Frontal cortex (tissue), 4 donors: ENCODE measurements at places on chromosomes 5 and 9. TPM values are rescaled to one million over a fixed set of nuclear protein-coding genes. Genes with fewer than 3 reads are reported as not detected.
A peak's percentile ranks its signal among the peaks of the same experiment; 100 is the strongest.

- DNase-seq, result no peak
These were observed 66.9 kb downstream of the FANCC start for GRCh38 chr9:95250462-95251221.

DNA sequence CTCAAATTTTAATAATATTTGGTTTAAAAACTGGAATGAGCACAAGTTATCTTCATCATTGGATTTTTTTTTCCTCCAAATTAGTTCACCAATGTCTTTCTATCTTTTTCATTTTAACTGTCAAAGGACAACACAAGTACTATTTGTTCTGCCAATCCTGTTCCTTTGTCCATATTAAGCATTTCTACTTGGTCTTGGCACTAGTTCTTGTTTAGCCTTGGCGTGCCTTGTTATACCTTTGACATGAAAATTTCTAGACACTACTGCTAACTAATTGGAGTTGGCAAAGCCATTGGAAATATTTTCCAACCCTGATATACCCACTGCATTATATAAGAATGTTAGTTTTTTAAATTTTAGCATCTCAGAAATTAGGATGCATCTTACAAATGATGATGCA lies 3.8 kb downstream of the SPINK6 start:
- DNase-seq, result no peak

- no peak for DNase-seq
These were observed 187.4 kb downstream of the ACTL7B start for GRCh38 chr9:108668191-108668937.

GRCh38 chr5:145775893-145776444 lies 59.2 kb downstream of the PRELID2 start:
- no peak for DNase-seq

GRCh38 chr9:137296670-137297664 lies 5.1 kb downstream of the NRARP start:
- no peak for DNase-seq

- no peak for DNase-seq
These were observed 327.4 kb downstream of the MARCHF11 start for GRCh38 chr5:15852217-15852616.

GRCh38 chr5:31845361-31845760 lies 206.4 kb downstream of the PDZD2 start:
- DNase-seq, result no peak

- DNase-seq, result no peak
These were observed 27.7 kb upstream of the ZNF622 start for GRCh38 chr5:16493261-16493660.

- DNase-seq, result no peak
These were observed 11.4 kb downstream of the AIF1L start for GRCh38 chr9:131107760-131108159.

- no peak for DNase-seq
These were observed 101.8 kb downstream of the PCSK1 start for GRCh38 chr5:96331210-96331609.

DNA sequence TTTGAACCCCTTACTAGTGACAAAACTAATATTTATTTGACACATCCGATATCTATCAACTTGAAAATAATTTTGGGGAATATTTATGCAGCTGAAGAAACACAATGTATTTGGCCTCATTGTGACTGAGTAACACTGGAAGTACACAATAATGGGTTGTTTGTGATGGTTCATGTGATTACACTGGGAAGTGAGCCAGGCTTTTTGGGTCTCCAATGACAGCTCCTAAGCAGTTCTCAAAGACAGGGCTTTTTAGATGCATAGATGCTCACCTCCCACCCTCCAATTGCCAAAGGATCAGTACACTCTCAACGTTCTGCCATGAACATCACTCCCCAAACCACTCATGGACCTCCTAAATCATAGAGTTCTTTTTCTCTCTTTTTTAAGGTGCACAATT lies 170.0 kb downstream of the SLC24A2 start:
- no peak for DNase-seq

DNA sequence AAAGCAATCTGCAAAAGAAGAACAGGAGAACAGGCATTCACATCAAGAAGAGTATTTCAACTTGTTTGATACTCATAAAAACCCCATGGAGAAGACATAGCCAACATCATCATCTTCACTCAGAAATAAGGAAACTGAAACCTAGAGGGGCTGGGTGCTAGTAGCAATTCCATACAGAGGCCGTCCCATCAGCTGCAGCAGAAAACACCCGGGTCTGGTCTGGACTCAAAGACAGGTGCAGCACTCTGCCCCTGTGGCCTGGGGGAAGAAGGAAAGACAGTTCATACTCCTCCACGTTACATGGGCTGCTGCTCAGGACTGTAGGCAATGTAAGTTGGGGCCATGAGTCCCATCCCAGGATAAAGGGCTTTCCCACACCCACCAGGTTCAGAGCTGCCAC lies 11.6 kb downstream of the GZMA start:
- DNase-seq, result no peak

GRCh38 chr5:172451771-172452197 lies 2.5 kb downstream of the SH3PXD2B start:
- DNase-seq, result no peak

DNA sequence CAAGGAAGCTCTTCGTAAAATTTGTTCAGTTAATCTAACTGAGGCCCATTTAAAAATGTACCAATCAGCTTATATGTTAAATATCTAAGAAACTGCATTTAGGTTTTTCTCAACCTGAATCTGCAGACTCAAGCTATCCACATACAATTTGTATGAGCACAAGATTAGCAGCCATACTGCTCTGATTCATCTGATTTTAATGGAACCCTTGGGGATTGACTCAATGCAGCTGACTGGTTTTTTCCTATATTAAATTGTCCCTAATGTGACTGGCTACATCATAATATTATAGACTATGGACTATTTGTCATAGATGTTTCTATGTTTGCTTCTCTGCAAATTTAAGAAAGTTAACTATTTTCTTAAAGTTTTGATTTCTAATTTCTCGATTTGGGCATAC lies 451.0 kb upstream of the TUSC1 start:
- DNase-seq, result no peak

- DNase-seq, result no peak
These were observed 78.1 kb upstream of the ANXA1 start for GRCh38 chr9:73073337-73074175.

DNA sequence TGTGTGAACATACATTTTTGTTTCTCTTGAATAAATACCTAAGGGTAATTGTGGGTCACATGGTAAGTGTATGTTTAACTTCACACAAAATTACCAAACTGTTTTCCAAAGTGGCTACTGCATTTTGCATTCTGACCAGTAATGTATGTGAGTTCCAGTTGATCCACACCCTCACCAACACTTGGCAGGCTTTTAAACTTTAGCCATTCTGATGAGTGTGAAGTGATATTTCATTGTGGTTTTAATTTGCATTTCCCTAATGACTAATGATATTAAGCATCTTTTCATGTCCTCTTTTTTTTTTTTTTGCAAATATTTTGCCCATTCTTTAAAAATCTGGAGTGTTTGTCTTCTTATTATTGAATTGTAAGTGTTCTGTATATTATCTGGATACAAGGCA lies 53.5 kb upstream of the MAST4 start:
- DNase-seq, result no peak

- peak; percentile 69 for DNase-seq
These were observed 879 bp upstream of the UBQLN1 start for GRCh38 chr9:83708515-83709158.

GRCh38 chr9:114050226-114050568 lies 27.9 kb downstream of the AMBP start:
- DNase-seq, result no peak

KCNMB1 gene
- total RNA-seq, result under 0.01 TPM

IL5 gene
- total RNA-seq, result not detected

FAM200C gene
- total RNA-seq, result 33.8 TPM

PCDHB10 gene
- total RNA-seq, result 13.9 TPM

ECPAS gene
- 95.0 TPM for total RNA-seq

ACOT12 gene
- total RNA-seq, result 1.6 TPM

SPATA6L gene
- total RNA-seq, result 9.4 TPM

PCDHGA1 gene
- 3.3 TPM for total RNA-seq

SPATA31A3 gene
- total RNA-seq, result not detected
